ENCODE measurements at places on chromosomes 13 and 19.

DNA sequence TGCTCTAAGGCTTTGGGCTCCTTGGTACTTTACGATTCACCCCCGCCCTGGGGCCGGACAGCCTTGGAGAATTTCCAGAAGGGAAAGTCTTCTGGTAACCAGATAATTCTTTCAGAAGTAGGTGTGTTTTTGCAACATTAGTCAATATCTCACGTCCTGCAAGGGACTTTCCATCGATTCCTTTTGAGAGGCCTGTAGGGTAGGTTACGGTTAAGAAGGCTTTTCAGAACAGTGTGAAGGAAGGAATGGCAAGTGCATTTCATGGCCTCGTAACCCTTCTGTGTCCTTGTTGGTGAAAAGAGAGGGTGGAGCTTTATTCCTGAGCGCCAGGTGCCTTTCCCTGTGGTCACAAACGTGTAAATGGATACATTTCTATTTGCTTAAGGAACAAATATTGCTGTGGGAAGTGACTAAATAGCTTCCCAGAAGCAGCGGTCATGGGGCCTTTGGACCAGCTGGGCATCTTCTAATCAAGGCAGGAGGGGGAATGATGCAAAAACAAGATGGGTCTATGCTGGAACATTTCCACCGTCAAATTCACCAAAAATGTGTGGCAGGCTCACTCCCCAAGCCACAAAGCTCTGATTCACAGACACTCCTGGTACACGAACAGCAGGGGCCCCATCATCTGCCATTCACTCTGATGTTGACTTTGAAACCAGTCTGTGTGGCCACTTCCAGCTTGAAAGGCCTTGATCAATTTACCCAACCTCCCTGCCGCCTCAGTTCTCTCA lies 99.2 kb downstream of the ANKRD10 start:
- no peak for DNase-seq

GRCh38 chr19:4120559-4121272 lies 3.2 kb downstream of the MAP2K2 start:
- no peak for DNase-seq

DNA sequence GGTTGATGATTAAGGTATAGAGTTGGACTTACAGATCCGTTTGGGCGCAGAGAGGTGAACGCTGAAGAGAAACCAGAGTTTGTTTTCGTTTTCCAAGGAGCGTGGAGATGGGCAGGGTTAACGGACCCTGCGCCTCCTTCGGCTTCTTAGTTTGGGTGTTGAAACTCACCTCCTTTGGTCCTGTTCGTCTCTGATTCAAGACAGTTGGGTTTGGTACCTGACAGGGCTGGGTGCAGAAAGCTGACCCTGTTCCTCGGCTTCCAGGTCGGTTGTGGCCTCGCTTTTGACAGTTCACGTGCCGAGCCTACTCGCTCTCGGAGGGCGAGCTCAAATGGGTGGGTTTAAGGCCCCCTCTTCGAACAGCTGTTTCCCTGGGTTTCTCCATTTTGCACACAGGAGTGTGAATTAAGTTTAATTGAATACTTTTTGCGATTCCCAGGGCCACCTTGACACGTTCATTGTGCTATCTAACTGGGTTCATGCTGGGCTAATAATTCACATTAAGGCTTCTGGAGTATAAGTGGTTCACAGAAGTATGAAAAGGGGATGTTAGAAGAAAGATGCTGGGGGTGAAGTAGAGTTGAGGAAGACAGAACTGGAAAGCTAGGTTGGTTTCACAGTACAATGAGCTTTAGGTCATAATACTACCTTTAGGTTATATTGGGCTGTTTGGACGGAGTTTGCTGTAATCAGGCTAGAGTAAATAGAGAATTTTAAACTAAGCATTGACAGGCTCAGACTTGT lies 638 bp downstream of the USPL1 start:
- no peak for DNase-seq

DNA sequence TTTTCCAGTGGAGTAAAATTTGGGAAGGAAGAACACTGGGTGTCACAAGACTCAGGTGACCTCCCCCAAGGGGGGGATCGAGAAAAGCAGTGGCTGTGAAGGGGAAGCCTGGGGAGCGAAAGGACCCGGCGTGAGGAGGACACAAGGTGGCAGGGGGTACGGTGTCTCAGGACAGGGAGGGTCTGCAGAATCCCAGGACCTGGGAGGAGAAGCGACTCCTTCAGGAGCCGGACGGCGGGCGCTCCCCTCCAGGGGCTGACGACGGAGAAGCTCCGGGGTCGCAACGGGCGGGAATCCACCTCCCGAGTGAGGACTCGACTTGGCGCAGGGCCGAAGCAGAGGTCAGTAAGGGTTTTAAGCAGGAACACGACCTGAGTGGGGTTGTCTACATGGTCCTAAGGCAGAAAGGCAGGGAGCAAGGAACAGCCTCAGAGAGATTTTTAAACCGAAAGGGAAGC lies 529 bp downstream of the ZNF836 start:
- DNase-seq, result no peak

DNA sequence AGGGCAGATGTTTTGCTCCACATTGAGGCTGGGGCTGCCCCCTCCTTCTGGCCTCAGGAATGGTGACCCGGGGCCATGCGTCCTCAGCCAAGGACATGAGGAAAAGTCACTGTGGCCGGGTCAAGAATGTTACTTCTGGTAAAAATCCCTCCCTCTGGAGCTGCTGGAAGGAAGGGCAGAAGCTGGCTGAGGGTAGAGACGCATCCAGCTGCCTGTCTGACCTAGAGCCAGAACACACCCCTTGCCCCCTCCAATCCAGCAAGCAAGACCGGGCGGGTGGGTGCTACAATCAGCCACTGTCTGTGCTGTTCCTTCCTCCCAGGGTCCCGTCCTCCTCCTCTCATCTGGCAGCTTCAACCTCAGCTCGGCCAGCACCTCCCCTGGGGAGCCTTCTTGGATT lies 59.0 kb downstream of the PTPRS start:
- no peak for DNase-seq

DNA sequence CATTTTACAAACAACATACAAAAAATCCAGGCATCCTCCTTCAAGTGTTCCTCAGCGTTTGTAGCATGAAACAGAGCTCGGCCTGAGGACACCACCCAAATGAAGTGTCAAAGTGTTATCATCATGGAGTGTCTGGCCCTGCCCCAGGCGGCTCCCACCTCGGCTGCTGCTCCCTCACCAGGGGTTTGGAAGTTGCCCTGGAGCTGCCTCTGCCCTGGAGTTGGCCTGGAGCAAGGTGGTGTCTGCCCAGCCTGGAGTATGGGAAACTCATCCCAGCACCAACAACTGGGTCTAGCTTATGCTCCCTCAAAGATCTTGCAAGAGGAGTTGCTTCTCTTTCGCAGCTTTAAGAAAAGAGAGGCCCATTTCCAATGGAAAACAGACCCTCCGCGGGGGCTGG lies 120.4 kb downstream of the FOXO1 start:
- DNase-seq, result no peak

GRCh38 chr19:20151617-20152145 lies 15.3 kb upstream of the ZNF486 start:
- DNase-seq, result no peak

- DNase-seq, result no peak
Observed at GRCh38 chr13:68905186-68905585, 1202.4 kb upstream of the ATXN8OS start.

DNA sequence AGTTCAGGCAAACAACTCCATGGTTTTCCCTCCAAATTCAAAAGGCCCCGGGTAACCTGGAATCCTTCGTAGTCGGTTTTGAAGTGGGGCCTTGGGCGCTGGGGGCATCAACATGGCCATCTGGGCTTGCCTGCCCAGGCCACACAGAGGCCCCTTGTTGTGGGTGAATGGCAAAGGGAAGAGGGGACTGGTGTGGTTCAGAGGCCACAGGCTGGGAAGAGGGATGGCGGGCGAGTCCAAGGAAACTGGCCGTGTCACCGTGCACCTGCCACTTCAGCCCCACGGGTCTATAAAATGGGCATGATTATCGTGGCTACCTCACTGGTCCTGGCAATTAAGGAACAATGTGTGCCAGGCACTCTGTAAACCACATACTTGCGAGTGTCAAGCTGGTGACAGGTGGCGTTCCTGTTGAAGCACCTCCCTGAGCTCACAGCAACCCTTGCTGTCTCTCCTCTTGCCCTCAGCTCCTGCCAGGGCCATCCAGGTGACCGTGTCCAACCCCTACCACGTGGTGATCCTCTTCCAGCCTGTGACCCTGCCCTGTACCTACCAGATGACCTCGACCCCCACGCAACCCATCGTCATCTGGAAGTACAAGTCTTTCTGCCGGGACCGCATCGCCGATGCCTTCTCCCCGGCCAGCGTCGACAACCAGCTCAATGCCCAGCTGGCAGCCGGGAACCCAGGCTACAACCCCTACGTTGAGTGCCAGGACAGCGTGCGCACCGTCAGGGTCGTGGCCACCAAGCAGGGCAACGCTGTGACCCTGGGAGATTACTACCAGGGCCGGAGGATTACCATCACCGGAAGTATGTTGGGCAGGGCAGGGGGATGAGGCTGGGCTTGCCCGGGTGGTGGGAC lies 1.3 kb downstream of the LSR start:
- DNase-seq, result no peak

- DNase-seq, result peak; percentile 39
Observed at GRCh38 chr19:10027158-10027997, 14.1 kb downstream of the RDH8 start.

DNA sequence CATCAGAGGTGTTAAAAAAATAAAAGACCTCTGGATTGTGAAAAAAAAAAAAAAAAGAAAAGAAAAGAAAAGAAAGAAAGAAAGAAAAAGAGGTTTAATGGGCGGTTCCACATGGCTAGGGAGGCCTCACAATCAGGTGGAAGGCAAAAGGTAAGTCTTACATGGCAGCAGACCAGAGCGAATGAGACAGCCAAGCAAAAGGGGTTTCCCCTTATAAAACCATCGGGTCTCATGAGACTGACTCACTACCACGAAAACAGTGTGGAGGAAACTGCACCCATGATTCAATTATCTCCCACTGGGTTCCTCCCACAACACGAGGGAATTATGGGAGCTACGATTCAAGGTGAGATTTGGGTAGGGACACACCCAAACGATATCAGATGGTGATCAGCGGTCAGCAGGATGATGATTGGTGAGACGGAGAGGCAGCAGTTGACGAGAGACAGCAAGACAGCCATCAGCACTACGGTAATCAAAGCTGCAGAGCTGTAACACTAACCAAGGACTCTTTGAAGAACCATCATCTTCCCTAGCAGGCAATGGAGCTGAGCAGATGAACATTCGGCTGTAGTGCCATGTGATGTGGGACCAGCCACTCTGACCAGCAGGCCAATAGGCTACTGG lies 3.9 kb upstream of the CD209 start:
- DNase-seq, result no peak

DNA sequence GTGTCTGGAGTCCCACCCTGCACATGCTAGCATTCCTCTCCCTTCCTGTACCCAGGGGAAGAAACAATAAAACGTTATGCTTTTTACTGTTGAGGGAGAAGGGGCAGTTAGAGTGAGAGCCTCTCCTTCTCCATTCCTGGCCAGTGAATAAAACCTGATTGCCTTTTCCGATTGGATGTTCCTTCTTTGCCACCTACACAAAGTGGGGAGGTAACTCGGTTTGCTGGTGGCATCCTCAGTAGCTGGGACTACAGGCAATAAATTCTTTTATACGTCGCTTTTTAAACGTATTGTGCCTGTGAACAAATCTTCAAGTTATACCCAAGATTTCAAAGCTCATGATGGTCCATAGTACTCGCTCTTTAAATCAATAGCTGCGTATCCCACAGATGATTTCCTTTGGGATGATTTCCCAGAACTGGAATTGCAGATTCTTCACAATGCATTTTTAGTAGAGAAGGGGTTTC lies 660 bp upstream of the MVB12A start:
- no peak for DNase-seq

DNA sequence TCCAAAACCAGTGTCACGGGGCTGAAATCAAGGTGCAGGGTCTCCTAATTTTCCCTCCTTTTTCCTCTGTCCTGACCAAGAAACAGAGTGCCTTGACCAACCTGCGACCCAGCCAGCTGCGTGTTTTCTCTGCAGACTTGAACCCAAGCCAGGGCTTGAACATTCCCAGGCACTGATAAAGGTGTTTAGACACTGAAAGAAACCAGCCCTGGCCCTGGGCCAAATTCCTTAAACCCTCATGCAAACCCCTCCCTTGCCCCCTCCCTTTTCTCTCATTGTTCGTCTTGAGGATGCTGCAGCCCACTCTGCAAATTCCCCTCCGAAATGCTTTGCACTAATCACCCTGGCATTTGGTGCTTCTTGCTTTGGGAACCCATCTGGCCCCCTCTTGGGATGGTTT lies 9.5 kb upstream of the FFAR2 start:
- DNase-seq, result no peak

- DNase-seq, result no peak
Observed at GRCh38 chr13:90477216-90477615, 870.3 kb upstream of the MIR17HG start.

- no peak for DNase-seq
Observed at GRCh38 chr13:71624653-71625600, 242.1 kb downstream of the DACH1 start.

GRCh38 chr13:30463787-30464495 lies 1.8 kb downstream of the HMGB1 start:
- peak; percentile 48 for DNase-seq

GRCh38 chr19:12847159-12848139 lies 9.1 kb downstream of the MAST1 start:
- DNase-seq, result peak; percentile 63

GRCh38 chr13:77026861-77027621 lies at the start of gene FBXL3:
FBXL3 (minus strand) TSS chr13:77027159; CDS start chr13:77021860, 5,299 bp downstream.
- peak; percentile 50 for DNase-seq

- DNase-seq, result no peak
Observed at GRCh38 chr13:113929628-113930615, 44.0 kb downstream of the C13orf46 start.

DNA sequence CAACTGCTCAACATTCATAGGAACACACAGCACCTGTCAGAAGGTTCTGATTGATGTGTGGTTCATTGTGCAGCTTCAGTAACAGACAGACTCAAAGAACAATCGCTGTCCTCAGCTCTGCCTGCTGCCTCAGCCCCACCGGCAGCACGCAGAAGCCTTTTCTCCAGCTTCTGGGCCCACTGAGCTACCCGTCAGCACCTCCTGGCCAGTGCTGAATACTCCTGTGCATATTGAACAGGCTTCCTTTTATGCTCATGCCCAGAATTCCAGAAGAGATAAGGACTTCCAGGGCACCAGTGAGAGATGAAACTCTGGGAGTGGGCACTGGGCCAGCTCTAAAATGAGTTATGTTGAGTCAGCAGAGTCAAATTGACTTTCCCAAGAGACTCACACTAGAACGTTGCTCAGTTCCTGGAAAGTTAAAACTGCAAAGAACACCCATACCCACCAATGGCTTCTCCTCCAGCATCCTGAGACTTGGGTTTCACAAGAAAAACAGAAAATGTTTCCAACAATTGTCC lies 119.3 kb downstream of the COL4A1 start:
- DNase-seq, result no peak

DNA sequence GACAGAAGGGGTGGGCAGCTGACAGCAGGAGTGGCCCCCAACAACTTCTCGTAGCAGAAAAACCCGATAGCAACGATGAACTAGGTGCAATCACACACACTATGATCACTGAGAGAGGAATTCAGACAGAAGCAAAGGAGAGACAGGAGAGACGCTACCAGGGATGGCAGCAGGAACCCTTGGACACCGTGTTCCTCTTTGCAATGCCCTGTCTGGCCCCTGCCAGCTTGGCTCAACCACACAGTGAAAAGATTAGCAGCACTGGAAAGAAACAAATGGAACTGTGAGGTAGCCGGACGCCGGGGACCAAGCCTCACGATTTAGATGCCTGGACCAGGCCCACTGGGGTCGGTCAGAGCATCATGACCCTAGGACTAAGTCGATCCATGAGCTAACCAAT lies 23.6 kb downstream of the DCAF15 start:
- no peak for DNase-seq

GRCh38 chr13:108281901-108282300 lies 12.4 kb downstream of the TNFSF13B start:
- no peak for DNase-seq
